ENCODE measurements at places on chromosomes 1 and 21.

- DNase-seq: no peak
Measured at GRCh38 chr1:200624679-200625335, 4.3 kb upstream of the KIF14 start.

DNA sequence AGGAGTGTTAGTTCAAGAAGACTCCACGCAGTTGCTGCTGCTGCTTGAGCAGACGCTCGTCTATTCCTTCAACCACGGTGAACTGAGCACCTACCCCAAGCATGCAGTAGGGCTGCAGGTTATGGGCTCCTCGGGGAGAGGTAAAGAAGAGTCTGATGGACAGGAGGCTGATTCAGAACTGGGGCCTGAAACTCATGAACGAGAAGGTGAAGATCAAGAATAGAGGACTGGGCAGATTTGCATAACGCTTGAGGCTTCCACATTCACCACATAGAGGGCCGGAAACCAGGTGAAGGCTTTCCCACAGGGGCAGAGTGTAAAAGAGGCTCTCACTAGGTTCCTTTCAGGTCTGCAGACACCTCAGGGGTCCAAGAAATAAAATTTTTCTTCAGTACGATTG lies 9.1 kb downstream of the ABCA4 start:
- no peak for DNase-seq

DNA sequence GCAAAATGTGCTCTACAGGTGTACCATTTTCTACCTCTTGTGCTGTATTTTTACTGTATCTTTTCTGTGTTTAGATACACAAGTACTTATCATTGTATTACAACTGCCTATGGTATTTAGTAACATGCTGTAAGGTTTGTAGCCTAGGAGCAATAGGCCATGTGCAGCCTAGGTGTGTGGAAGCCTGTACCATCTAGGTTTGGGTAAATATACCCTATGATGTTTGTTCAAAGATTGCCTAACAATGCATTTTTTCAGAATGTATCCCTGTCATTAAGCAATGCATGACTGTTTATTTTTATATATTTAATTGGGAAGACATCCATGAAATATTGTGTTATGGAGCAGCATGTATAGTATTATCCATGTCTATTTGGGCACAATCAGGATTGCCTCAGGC lies 11.0 kb downstream of the ETV3L start:
- DNase-seq: no peak

GRCh38 chr1:151251656-151252470 lies 2.7 kb upstream of the PSMD4 start:
- peak; percentile 76 for DNase-seq

DNA sequence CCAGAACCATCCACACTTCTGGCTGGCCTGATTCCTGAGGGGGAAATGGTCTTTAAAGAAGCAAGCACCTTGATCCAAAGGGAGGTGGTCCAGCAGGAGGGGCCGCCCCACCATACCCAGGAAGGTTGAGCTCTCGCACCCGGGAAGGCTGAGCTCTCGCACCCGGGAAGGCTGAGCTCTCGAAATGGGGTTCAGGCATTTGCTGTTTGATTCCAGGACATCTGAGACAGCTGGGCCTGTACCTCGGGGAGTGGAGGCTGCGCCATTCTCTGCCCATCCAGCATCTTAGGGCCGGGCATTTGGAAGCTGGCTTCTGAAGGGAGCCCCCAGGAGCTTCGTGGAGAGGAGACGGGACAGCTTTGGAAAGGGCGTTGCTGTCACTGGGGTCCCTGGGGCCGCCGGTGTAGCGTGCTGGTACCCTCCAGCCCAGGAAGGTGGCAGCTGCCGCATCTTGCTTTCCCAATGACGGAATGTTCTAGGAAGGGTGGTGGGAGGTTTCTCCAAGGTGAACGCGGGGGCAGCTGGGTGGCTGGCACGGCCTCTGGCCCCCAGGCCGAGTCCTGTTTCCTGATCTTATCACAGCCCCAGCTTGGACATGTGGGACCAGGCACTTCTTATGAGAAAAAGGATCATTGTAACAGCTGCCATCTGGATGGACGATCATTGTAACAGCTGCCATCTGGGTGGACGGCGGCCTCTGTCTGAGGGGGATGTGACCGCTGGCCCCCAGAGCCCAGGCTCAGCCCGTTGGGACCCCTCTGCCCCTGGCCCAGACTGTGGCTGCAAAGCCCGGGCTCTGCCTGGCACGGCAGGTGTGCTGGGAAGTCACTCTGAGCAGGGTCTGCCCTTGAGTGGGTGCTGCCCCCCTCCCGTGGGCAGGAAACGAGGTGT lies 61.6 kb downstream of the COL18A1 start:
- DNase-seq: peak; percentile 33

DNA sequence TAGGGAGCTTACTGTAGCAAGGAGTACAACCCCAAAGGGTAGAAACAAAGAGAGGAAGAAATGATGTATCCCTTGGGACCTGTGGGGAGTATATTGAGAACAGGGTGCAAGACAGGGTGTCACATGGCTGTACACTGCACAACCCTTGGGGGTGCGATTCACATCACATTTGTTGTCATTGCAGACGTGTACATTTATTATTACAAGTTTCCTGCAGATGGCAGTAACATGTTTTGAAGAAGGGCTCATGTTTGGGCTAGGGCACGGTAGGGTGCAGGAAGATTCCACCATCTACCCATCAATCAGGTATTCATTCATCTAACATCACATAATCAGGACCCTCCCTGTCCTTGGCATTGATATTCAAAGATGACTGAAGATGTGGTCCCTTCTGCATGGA lies 62.5 kb downstream of the NDUFS5 start:
- no peak for DNase-seq

DNA sequence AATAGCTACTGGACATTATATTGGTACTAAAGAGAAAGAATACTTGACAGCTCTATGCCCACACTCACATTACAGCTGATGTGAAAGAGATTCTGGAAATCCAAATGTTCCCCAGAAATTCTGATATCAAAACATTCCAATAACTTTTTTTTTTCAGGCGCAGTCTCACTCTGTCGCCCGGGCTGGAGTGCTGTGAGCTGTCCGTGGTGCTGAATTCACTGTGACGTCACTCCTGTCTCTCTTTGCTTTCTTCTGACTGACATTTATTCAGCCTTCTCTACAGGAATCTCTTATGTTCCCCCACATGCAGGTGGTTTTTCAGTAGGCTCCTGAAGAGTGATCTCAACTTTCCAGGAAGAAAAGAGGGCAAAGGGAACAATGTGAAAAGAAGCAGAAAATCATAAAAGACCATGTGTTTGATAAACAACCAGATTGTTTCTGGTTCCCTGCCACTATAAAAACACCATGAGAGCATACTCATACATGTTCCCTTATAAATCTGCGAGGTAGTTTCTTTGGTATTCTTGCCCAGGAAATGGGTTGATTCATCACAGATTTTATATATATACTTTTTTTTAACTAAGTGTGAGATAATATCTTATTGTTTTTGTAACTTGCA lies 6.2 kb downstream of the S100A7A start:
- peak; percentile 50 for DNase-seq

DNA sequence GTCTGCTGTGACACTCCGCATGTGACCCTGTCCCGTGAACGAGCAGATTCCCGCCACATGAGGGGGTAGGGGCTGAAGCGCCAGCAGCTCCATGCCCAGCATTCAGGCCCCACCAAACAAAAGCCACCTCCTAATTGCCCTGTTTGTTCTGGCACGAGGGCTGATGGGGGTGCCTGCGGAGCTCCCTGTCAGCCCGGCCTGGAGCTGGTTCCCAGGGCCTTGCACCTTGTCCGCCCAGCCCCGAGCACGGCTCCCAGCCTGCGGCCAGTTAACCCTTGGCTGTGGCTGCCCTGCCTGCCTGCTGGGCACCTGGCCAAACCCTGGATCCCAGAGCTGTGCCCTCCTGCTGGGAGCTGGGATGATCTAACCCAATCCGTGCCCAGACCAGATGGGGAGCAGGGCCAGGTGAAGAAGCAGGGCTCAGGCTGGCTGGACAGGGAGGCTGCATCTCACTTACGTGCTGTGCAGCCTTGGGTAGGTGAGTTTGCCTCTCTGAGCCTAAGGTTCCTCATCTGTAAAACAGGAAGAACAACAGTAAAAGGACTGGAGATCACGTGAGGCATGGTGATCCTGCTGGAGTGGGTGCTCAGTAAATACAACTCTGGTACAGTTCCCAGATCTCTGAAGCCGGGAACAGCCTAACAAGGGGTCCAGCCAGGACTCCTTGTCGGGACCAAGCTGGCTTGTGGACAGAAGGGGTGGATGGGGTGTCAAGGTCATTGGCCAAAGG lies 110.9 kb upstream of the IFFO2 start:
- DNase-seq: peak; percentile 24

DNA sequence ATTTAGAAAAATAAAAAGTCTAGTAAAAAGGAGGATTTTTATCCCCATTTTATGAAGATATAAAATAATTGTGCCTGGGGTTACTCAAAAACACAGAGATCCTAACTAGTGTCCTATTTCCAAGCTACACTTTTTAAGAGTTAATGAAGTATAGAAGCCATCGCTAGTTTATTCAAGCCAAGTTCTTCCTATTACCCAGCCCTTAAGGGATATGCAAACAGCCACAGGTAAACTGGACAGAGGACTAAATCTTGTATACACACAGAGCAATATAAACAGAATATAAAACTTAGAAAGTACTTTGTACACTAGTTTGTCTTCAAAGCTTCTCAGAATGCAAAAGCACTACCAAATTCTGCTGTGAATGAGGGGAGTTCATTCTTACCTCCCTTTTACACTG lies 111.1 kb downstream of the RERE start:
- no peak for DNase-seq

DNA sequence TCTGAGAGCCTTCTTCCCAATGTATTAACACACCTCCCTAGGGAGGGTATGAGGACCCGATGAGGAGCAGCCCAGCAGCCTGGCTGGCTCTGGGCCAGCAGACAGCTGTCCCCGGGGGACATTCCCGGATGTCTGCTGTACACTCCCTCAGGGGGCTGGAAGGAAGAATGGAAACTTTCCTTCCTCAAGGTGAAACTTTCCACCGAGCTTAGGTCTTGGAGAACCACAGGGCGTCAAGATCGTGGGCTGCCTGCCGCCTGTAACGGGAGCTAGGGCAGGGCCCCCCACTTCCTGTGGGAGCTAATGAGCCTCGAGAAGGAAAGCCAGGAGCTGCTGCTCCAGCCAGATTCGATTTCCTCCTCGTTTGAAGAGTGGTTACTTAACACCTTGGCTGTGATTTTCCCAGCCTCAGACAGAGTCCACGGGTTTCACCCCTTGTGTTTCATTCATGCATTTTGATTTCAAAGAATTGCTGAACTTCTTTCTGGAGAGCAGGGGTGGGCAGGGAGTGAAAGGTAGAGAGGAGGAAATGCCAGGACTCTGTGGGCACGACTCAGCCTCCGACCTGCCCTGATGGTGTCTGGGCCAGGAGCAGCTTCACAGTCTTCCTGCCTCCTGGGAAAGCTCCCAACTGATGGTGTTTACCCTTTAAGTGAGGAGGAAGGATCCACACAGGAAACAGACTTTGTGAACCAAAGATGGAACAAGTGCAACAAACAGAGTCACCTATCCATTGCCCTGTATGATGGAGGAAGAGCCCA lies 29.7 kb downstream of the UBE2T start:
- DNase-seq: no peak

DNA sequence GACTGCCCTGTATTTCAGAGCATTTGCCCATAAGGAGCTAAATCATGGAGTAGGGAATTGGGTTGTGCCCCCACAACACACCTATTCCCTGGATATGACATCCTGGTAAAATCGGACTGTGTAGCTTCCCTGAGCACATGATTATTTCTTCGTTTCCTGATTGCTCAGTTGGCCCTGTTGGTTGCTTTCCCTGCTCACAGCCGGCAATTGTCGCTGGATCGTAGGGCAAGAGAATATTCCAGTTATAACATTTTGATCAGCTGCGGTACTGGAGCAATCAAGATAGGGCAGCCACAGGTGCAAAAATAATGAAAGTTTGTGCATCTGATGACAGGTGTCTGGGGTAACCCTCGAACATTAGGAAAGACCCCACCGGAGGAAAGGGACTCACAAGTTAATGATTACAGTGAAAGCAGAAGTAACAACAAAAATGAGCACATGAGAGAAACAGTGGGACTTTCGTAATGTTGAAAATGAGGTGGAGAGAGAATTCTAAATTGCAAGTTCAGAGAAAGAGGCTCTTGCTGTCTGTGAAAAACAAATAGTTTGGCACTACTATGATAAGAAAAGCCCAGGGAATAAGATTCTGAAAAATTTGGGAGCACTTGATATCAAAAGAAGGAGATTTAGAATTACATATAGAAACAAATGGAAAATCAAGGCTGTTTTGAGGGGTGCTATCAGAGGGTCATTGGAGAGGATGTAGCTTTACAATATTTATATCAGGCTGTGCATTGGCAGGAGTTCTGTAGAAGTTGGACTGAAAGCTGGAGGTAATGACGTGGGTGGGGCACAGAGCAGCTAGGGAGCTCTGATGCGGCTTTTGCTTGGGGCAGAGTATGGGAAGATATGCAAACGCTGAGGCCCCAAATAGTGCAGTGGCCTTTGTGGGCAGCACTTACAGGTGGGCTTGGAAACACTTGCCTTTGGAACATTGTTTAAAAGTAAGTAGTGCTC lies at the start of gene MAB21L3:
Gene MAB21L3, plus strand, starts transcription at position 833 of the 957 bp plus-strand sequence. CDS start 1,217 bp downstream, outside the sequence.
- DNase-seq: no peak

- DNase-seq: no peak
Measured at GRCh38 chr1:223390618-223391017, 2.6 kb upstream of the CCDC185 start.

DNA sequence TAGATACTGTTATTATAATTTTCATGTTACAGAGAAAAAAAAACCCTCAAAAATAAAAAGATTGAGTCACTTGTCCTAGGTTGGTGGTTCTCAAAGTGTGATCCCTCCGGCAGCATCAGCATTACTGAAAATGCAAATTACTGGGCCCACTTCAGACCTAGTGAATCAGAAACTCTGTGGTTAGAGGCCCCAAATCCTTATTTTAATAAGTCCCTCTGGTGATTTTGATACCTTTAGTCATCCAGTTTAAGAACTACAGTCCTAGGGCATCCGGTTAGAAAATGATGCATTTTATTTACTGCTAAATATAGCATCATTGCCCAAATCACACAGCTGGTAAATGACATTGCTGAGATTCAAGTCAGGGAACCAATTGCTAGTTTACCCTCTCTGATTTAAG lies 203.7 kb upstream of the RUNX1 start:
- DNase-seq: peak; percentile 97

GRCh38 chr1:65250826-65251225 lies 58.5 kb upstream of the DNAJC6 start:
- no peak for DNase-seq

- no peak for DNase-seq
Measured at GRCh38 chr1:219316066-219316465, 142.4 kb downstream of the LYPLAL1 start.

GRCh38 chr1:59309795-59310548 lies 13.1 kb downstream of the FGGY start:
- DNase-seq: no peak

GRCh38 chr21:31894457-31894856 lies 21.6 kb downstream of the HUNK start:
- DNase-seq: no peak

- DNase-seq: peak; percentile 63
Measured at GRCh38 chr21:25385911-25386474, 221.3 kb downstream of the MRPL39 start.

DNA sequence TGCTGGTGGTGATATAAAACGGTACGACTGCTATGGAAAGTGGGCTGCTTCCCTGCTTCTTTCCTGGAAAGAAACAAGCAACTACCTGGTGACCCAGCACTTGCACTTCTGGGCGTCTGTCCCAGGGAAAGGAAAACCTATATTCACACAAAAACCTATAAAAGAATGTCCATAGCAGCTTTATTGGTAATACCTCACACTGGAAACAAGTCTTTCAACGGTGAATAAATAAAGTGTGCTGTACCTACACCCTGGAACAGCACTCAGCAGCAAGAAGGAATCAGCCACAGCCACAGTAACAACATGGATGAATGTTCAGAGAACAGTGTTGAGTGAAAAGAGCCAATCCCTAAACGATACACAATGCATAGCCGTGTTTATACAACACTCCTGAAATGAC lies 19.9 kb downstream of the SLC19A1 start:
- DNase-seq: no peak
